ENCODE measurements at places on chromosomes 3 and 15. TPM values are rescaled to one million over a fixed set of nuclear protein-coding genes. Genes with fewer than 3 reads are reported as not detected.

- no peak for DNase-seq
Measured at GRCh38 chr15:53072077-53072476, 281.9 kb upstream of the ONECUT1 start.

DNA sequence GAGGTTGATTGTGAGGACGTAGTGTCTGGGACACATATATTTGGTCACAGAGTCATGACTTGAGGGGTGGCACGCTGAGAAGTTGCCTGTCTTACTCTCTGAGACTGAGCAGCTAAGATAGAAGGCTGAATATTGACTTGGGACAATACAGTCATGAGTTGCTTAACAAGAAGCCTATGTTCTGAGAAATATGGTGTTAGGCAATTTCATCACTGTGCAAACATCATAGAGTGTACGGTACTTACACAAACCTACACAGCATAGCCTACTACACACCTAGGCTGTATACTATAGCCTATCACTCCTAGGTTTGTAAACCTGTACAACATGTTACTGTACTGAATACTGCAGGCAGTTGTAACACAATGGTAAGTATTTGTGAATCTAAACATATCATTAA lies 30.3 kb upstream of the SPESP1 start:
- DNase-seq = no peak

- no peak for DNase-seq
Measured at GRCh38 chr3:106683953-106684620, 693.2 kb upstream of the CCDC54 start.

- no peak for DNase-seq
Measured at GRCh38 chr15:90033448-90033847, 32.3 kb downstream of the ZNF710 start.

DNA sequence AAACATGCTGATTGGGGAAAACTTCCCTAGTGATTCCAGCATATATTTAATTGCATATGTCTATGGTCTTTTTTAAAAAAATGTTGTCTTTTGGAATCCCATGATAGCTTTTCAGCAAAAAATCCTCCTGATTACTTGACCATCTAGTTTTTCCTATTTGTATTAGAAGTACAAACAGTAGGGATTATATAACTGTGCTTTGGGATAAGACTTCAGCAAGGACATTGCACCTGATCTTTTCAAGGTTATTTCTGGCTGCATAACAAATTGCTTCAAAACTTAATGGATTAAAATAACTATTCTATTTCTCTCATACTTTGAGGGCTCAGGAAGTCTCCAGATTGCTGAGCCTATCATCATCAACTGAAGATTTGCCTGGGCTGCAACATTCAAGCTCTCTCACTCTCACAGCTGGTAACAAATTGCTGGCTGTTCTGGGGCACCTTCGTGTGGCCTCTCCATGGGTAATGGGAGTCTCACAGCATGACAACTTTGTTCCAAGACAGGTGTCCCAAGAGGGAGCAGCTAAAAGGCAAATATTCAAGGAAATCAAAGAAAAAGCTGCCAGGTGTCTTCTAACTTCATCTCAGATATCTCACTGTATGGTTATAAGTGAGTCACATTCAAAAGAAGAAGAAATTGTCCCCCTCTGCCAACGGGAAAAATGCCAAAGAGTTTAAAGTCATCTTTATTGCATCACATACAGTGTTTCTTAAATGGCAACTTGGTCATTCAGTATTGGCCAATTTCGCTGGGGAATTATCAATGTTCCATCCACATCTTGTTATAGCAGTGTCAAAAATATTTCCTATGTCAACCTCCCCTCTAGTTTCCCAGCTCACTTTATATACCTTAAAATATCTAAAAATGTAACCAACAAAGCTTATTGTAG lies 644.5 kb upstream of the GRM7 start:
- DNase-seq = no peak

GRCh38 chr3:25547943-25548674 lies 116.6 kb downstream of the TOP2B start:
- no peak for DNase-seq

- DNase-seq = no peak
Measured at GRCh38 chr15:82995938-82996337, 9.9 kb downstream of the RAMAC start.

DNA sequence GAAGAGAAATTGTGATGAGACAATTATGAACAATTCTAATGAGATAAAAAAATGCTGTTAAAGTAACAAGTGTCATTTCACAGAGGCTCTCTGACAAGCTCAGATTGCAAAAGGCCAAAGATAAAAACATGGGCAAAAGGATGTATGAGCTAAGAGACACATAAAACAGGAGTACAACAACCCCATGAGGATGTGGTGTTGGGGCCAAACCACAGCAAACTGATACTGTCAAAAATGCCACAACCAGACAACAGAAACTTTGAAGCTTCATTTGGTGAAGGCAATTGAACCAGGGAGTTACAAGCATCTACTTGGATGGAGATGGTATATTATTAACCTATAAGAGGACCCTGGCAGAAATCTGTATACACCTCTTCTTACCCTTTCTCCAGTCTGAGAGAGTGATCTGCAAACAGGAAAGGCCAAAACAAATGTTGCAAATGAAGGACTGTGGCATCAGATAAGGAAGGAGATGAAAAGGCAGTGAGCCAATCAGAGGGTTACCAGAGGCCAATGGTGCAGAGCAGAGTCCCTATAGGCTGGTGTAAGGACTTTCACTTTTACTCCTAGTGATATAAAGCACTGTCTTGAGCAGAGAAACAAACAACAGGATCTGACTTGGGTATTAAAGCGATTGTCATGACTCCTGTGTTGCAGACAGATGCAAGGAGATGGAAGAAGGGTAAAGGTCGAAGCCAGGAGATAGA lies 659.0 kb downstream of the NTRK3 start:
- no peak for DNase-seq

- DNase-seq = no peak
Measured at GRCh38 chr3:3906171-3906570, 106.9 kb downstream of the LRRN1 start.

DNA sequence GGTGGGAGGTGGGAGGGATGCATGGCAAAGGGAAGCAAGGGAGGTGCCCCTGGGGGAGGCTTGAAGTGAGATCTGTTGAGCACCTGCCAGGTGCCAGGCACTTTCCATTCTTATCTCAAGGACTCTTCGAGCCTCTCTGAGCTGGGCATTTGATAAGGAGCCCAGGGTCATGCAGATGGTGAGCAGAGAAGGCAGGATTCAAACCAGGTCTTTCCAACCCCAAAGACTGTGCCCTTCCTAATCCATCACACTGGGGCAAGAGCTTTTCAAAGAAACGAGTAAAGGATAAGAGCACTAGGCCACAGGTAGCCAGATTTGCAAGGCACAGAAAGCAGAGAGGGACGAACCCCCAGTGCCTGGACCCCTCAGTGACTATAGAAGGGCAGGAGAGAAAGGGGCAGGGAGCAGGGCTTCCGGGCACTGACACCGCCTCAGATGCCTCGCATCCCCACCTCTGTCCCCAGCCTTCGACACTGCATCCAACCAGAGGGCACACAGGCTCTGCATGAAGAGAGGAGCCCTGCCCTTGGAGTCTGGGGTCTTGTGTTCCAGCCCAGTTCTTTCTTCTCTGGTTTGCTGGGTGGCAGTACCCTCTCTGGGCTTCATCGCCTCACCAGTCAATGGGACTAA lies 21.0 kb downstream of the IGDCC4 start:
- DNase-seq = no peak

KLF13 gene
- total RNA-seq = 32.3 TPM

All from heart right ventricle (tissue), 16 donors.